H1 (cell line): ENCODE measurements at places on chromosomes 6 and 20.

DNA sequence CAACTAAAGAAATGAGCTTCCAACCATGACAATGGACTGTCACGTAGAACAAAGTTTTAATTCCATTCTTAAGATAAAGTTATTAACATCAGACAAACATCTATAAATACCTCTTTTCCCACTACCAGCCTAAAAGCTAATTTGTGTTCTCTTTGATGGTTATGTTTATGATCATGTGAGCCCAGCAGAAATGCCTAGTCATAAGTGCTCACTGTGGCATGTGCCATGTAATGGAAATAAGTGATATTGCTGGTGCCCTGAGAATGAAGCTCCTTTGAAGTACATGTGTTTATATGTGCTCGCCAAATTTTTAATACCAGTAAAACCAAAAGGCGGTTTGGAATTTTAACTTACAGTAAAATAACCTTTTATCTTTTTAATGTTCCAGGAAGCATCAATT lies 205.8 kb downstream of the ISM1 start:
- no peak for DNase-seq

DNA sequence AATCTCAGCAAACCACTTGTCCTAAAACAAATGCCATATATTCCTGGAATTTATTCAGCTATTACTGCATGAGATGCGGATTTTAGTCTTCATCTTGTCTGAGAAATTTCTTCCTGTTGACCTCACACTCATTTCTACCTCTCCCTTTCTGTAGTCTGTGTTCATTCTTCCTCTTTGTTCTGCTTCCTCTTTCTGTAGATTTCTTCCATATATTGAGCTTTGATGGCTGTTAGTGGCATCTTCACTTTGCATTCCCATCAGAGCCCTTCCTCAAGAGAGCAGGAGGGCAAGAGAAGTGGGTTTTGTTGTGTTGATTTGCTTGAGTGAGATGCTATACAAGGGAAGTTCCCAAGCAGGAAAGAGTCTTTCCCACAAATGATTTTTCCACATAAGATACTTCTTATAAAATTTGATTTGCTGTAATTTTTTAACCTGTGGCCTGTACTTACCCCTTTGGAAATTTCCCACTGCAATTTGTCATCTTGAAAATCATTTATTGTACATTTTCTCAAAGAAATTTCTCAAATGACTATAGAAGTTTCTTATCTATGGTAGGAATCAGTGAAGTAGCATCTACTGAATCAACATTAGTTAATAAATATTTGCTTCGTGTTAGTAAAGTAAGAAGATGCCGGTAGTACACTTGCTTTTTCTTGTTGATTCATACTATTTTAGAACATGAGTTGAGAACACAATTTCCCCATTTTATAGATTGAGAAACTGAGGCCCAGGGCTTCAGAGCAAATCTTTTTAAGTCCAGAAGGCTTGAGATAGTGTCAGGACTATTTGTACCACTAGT lies 43.8 kb downstream of the MAP3K4 start:
- DNase-seq, result no peak

DNA sequence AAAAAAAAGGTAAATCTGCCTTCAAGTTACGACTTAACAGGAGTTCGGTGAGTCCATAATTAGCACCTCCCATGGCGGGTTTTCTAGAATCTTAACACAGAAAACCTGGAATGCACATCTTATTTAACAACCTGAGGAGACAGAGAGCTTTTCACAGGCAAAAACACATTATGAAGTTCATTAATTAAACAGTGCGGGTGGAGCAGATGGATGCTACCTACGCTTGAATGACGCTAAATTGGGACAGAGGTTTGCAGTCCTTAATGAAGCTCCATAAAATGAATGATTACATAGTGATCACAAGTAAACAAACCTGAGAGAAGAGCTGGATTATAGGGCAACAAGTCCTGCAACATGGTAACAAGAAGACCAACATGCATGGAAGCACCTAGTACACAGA lies 81.0 kb downstream of the INSM1 start:
- DNase-seq, result no peak

DNA sequence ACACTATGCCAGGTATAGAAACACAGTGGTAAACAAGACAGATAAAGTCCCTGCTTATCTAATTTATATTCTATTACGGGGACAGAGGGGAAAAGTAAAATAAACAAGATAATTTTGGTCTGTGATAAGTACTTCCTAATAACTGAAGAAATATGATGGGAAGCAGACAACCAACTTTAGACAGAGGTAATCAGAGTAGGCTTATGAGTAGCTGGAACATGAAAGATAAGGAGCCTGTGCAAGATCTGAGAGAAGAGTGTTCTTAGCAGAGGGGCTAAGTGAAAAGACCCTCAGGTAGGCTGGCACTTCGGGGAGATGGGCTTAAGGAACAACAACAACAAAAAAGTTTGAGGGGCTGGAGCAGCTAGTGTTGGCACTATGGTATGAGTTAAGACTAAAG lies 4.1 kb downstream of the RNF8 start:
- no peak for DNase-seq

DNA sequence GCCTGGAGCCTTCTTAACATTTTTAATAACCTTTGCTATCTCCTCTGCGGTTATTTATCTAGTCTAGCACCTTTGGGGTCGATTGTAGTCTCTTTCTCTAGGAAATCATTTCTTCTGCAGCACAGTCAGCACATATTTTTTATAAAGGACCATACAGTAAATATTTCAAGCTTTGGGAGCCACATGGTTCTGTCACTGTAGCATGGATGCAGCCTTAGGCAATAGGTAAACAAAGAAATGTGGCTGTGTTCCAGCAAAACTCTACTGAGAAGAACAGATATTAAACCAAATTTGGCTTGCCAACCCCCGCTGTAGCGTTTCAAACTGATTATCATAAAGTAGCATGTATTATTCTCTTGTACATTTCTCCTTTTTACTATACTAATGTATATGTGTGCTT lies 95.7 kb downstream of the SLC23A2 start:
- DNase-seq, result no peak

DNA sequence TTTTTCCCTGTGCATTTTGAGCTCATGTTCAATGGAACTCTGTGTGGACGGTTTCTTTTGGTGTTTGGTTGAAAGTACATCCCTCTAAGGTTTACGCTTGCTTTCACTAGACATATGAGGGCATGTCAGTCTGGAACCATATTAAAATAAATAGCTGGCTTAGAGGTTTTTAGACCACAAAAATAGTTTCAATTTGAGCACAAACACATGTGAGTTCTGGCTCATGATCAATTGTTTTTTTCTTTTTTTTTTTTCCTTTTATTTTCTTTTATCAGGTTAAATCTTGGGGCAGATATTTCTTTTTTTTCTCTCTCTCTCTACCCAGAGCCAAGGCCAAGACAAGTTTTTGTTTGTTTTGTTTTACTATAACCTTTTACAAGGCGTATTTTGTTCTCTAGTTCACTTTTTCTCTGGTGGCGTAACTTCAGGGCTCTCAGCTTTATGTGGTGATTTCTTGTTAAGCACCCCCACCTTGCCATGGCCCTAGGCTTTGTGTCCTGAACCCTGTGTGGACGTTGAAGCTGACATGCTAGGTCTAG lies 92.9 kb downstream of the SHLD1 start:
- DNase-seq, result no peak

DNA sequence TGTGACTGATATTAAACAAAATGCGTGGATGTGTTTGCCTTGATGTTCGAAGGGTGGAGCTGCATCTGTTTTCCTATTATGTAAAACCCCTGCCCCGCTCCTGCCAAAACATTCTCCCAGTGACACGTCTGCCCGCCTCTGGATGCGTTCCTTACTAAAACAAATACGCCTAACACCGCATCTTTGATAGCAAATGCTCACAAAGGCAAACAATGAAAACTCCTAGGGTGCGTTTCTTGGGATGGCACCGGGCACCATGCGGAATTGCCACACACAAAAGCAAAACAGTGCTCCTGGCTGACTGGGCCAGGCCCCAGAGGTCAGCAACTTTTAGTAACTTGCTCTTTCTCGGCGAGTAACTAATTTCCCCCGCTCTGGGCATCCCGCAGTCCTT lies 9.0 kb upstream of the FOXC1 start:
- DNase-seq, result no peak

DNA sequence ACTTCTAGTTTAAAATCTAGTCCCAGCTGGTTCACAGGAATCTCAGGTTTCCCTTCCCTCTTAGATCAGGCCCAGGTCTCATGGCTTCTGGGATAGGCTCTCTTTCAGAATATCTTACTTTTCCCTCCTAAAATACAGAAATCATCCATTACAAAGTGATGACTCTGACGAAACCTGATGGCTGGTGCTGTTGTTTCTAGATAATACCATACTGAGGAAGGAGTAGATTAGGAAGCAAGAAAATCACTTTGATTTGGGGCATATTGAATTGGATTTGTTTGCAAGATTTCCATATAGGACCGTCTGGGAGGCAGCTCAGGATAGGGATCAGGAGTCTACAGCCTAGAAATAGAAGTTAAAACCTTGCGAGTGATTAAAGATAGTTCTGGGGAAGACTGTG lies 3.6 kb downstream of the ZKSCAN3 start:
- no peak for DNase-seq

GRCh38 chr6:7250812-7251211 lies 62.2 kb downstream of the SSR1 start:
- DNase-seq, result no peak

DNA sequence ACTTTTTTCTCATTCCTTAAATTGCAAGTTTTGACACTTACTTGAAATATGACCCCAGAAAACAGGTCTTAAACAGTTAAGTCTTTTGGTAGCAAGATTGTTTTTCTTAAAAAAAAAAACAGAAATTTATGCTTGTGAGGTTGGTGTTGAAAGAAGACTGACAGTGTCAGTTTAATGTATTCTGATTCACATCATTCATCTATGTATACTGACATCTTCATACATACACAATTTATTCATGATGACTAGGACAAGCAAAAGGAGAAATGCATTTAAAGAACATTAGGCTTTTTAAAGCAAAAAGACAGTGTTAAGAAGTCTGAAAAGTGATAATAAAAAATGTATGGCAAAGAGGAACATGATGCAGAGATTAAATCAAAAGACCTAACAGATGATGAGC lies 27.0 kb downstream of the MCHR2 start:
- DNase-seq, result no peak

- peak; percentile 91 for DNase-seq
These were observed 132.2 kb downstream of the OGFRL1 start for GRCh38 chr6:71420693-71421328.

DNA sequence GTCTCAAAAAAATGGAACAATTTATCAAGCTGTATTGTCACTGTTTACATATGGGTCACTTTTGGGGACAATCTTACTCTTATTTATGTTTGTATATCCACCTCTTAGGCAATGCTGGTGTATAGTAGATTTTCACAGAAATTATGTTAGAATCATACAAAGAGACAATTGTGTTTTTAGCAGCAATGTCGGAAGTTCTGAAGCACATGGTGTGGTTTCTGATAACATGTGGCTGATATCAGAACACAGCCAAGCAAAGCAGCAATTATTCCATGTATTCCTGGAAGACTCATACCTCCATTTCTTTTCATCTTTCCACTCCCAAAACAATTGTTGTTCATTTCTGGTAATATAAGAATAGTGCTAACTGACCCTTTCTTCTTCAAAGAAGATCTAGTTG lies 17.5 kb upstream of the LOC128125822 start:
- no peak for DNase-seq

- DNase-seq, result no peak
These were observed 662.6 kb downstream of the RFPL4B start for GRCh38 chr6:113009682-113010081.

GRCh38 chr6:167855825-167856425 lies 29.2 kb downstream of the AFDN start:
- DNase-seq, result no peak
